Non-pigmented ciliary epithelial cell (primary cell): ENCODE measurements at places on chromosomes 3 and 15.

DNA sequence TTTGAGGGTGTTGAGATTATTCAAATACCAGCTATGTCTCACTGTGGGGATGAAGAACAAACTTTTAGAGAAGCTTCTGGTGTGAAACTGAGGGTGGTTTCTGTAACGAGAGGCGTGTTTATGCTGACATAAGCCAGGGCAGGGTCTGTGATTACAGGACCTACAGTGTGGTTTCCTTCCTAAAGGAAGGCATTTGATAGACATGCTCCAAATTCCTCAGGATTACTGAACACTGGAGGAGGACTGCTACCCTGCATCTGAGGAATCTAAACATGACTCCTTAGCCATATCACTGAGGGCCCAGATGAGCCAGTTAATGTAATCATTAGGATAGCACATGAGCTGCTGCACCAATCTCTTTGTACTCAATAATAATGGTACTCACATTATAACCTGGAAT, 328.4 kb upstream of the UMPS start:
- peak; percentile 28 for DNase-seq

- no peak for DNase-seq
Measured at GRCh38 chr15:54064365-54064764, 86.1 kb downstream of the UNC13C start.

GRCh38 chr3:168659015-168659414, 563.3 kb upstream of the GOLIM4 start:
- DNase-seq: no peak

DNA sequence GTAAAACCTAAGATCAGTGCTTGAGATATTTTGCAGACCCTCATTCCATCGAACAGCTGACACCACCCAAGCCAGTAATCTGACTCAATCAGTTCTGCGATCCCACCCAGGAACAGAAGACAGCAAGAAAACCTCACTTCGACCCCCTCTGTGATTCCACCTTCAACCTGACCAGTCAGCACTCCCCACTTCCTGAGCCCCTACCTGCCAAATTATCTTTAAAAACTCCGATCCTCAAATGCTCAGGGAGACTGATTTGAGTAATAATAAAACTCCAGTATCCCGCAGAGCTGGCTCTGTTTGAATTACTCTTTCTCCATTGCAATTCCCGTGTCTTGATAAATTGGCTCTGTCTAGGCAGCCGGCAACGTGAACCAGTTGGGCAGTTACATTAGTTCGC, 25.7 kb upstream of the CLDN16 start:
- no peak for DNase-seq

GRCh38 chr15:55789066-55789660, 46.2 kb upstream of the PRTG start:
- DNase-seq: no peak

- no peak for DNase-seq
Measured at GRCh38 chr3:179957264-179957845, 79.4 kb downstream of the PEX5L start.

GRCh38 chr3:107990926-107991325, 99.9 kb downstream of the CD47 start:
- no peak for DNase-seq

DNA sequence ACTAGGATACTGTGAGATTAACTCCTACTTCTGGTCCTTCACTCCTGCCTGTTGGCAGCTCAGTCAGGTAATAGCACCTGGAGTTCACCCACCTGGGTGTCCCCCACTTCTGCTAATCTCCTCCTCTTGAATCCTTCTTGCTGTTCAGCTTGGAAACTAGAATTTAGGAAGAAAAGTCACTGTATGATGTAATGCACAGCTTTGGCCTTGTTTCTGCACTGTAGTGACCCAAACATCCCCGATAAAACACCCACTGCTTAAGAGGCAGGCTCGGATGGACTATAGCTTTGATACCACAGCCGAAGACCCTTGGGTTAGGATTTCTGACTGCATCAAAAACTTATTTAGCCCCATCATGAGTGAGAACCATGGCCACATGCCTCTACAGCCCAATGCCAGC, 24.8 kb downstream of the STARD5 start:
- no peak for DNase-seq

GRCh38 chr3:49020330-49021212, 1.4 kb upstream of the NDUFAF3 start:
- DNase-seq: no peak

DNA sequence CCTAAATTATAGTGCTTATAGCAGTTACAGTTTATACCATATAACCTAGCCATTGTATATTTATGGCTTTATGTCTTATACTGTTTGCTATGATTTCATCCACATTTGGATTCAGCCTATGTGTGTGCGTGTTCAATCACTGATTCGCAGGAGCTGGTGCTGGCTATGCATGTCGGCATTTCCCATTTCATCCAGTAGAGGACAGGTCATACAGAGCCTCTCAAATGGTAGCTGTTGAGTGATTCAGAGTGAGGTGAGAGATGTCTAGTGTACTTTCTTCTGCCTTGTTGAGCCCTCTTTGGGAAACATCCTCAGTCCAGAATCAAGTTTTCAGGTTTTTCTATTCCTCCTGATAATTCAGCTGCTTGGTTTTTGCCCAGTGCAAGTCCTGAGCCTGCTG, 76.1 kb downstream of the FRMD4B start:
- DNase-seq: no peak

- DNase-seq: no peak
Measured at GRCh38 chr3:108293858-108294257, 2.5 kb upstream of the HHLA2 start.

DNA sequence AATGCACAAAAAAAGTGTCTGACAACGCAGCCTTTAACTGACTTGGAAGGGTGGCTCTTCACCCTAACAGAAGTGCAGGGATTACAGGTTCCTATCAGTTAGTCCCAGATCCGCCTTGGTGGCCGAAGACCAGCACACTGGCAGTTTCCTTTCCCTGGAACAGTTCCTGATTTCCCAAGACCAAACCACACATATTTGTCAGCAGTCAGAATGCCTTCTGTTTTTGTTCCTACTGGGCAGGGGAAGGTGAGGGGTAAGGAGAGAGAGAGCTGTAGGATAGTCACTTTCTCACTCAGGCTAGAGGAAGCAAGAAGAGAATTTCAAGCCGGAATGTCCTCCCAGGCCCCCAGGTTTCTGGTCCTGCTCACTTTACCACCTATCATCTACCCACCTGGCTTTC, 9.2 kb downstream of the CXCR6 start:
- no peak for DNase-seq

DNA sequence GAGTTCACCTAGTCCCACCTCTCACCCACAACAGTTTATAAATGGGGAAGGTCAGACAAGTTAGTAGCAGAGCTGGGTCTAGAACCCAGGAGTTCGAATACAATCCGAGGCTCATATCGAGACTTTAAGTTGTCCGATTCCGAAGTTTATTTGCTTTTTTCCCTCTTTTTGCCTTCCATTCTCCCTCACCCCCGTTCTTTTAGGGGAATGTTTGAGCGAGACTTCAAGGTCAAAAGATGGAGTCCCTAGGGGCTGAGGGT, 7.3 kb downstream of the BCL6 start:
- DNase-seq: no peak

- DNase-seq: peak; percentile 45
Measured at GRCh38 chr15:88989578-88989977, 76.4 kb upstream of the MFGE8 start.

DNA sequence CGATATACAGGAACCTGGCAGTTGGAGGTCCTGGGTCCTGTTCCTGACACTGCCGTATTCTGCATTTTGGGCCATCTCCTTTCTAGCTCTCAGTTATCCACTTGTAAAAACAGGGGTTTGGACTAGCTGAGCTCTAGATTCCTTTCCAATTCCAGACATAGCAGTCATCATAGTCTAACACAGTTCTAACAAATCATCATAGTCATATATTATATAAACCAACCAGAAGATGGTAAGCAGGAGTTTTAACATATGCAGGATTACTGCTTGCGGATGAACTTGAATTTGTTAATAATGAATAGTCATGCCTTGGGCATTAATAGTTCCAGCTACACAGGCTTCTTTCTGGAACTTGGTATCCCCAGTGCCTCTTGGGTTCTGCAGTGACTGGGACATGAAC, 26.6 kb downstream of the MASP1 start:
- no peak for DNase-seq

DNA sequence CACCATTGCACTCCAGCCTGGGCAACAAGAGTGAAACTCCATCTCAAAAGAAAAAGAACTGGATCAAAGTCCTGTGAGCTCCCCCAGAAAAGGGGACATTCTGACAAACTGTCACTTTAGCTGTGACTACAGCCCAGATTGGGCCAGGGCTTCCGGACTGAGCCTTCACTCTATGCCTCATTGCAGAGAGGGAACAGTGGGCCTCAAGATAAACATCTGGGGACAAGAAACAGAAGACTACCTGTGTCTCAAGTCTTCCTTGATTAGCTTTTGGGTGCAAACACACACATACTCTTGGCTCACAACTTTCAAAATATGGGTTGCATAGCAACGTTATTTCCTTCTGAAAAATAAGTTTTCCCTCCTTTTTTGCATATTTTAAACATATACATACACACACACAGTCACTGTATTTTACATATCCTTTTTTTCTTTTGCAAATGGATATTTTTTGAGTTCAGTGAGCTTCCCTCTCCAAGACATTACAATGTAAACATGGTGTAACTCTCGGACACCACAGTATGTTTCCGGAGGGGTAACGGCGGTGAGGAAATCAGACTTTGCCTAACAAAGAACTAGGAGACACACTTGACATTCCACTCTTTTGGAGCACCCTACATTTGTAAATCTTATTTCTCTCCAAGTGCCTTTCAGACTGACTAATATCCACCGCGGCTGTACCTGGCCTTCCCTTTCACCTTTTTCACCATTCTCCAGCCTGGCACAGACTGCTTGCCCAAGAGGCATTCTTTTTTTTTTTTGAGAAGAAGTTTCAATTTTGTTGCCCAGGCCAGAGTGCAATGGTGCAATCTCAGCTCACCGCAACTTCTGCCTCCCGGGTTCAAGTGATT, 3.5 kb downstream of the TKT start:
- DNase-seq: no peak

DNA sequence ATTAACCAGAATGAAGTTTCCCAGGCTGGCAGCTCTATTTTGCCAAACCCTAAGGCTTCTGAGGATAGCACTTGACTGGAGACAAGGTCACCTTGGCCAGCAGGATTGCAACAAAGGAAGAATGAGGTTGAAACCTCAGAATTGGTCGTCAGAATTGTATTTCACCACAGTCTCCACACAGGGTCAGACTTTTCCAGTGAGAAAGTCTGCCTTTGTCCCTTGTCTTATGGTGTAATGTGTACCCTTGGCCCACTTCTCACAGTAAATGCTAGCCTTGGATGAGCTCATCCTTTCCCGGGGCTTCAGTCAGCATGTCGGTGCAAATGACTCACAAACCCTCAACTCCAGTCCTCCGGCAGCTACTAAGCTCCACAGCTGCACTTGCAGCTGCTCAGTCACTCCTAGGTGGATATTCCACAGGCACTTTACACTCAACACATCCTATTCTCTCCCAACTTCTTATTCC, 19.7 kb downstream of the SSR3 start:
- DNase-seq: peak; percentile 99

DNA sequence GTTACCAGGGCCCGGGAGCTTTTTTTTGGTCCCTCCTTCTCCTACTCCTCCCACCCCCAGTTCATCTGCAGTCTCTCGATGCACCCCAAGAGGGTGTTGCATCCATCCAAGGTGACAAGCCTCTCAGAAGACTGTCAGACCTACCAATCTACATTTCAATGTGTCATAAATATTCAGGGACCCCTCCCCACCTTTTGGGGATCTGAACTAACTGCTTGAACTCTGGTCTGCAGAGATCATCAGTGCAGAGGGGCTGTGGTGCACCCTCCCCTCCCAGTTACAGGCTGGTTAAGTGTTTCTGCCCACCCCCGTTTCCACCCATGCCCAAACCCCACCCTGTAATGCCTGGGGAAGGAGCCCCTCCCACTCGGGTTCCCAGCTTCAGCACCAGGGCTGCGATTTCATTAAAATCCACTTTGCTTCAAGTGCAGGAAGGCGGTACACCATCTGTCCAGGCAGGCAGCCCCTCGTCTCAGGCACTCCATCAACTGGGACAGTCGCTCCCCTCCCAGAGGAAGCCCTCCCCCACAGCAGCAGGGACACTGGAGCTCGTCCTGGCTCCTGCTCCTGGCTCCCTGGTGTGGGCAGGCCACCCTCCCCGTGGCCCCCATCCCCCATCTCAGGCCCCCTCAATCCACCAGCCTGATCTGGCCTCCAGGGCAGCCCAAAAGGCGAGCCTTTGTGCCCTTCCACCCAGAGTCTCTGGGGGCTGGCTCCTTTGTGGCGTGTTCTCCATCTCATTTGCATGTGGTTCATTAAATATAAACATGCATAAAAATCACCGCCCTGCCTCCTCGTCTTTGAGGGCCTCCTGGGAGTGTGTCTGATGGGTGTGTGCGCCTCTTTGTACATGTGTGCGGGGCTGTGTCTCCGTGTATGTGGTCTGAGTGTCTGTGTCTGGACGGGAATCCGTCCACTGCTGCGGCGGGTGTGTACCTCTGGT, 32.3 kb downstream of the RNU5B-1 start:
- DNase-seq: no peak

DNA sequence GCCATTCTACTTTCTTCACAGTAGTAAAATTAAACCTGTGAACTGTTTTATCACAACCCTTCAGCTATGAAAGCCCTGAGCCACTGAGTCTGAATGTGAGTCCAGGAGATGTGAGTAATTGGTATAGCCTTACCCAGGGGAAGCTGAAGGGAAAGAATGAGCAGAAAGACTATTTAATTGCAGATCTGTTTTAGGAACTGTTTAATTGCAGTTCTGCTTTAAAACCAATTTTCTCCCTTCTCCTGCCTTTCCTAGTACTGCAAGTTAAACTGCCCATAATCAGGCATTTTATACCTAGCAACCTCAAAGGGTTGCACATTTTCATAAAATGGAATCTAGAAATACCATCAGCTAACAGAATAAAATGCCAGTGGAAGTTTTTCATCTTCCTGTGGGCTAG, 476.7 kb downstream of the OCA2 start:
- no peak for DNase-seq

GRCh38 chr15:101307048-101307896, 12.2 kb upstream of the SNRPA1 start:
- DNase-seq: no peak

DNA sequence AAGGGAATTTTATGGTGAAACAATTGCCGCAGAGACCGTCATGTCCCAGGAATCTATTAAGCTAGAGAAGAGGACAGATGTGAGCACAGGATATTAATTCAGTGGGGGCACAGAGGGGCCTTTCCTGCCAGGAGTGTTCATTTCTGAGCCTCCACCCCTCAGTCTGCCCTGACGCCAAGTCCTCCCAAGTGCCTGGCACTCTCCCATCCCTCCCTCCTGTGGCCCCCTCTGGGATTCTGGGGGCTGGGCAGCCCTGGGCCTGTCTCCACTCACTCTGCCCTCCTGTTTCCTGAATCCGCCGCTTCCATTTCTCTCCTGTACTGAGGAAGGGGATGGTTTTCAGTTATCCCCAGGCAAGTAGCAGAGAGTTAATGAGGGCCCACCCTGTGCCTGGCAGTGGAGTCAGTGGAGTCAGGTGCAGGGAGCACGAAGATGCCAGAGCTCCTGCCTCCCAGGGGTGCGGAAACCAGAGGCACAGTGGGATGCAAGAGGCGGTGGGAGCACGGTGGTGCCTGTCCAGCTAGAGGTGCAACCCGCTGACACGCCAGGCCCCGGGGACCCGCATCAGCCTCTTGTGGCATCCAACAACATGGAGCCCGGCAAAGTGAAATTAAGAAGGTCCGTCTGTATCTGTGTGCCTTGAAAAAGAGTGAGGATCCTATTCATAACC, 212.5 kb downstream of the XXYLT1 start:
- DNase-seq: no peak

GRCh38 chr3:140204271-140204984, 269.4 kb downstream of the CLSTN2 start:
- DNase-seq: no peak

GRCh38 chr15:32857732-32858131, 139.9 kb downstream of the GREM1 start:
- no peak for DNase-seq

- DNase-seq: no peak
Measured at GRCh38 chr3:24521420-24522145, 26.9 kb upstream of the THRB start.
